ENCODE measurements at places on chromosomes 13 and 19.
A peak's percentile ranks its signal among the peaks of the same experiment; 100 is the strongest.

DNA sequence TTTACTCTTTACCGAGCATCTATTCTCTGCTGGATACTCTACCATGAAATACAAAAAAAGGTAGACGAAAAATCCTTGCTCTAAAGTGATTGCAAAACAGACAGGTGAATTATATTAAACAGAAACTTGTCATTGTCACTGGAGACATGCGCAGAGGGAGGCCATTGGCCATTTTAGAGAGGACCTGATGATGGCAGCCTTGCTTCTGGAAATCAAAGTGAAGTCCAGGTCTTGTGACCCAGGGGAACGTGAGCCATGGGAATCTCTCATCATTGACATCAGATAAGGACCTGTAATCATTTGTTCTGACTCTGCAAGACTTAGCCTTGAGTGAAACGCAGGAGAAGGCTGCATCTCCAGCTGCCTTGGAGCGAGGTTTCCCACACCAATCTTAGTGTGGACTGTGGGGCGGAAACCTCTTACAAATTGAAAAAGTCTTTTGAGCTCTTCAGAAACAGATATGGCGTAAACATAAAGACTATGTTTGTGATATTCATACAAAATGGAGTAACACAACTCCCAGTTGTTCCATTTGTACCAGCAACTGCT, 16.8 kb upstream of the SLC46A3 start:
- no peak for DNase-seq

DNA sequence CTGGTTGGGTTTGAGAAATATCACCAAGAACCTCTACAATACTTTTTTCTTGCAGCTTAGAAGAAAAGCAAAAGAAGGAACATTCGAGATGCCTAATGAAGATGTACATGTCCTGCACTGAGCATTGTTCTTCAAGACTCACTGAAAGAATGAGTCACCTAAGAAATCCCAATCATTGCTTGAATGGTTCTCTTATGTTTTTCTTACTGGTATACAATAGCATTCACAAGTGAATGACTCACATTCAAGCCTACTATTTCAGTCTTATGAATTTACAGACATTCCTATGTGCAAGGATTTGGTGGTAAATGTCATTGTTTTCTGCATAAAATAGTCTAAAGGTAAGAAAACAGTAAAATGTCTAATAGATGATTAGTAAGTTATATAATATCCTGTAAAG, 594.6 kb downstream of the PCDH9 start:
- no peak for DNase-seq

DNA sequence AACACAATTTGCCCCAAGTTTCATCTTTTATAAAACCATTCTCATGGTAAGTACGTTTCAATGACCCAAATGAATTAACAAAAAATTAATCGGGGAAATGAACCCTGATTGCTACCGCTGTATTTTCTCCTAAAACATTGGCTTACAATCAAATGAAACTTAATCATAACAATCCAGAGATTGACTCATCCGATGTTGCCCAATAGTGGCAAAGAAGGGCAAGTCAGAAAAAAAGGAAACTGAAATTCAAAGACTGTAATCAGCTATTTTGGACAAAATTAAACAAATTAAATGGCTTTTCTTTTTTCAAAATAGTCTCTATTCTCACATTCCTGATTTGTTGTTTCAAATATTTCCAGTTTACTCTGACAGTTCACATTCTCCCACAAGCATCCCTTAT, 3.9 kb upstream of the ACOD1 start:
- DNase-seq = peak; percentile 81

DNA sequence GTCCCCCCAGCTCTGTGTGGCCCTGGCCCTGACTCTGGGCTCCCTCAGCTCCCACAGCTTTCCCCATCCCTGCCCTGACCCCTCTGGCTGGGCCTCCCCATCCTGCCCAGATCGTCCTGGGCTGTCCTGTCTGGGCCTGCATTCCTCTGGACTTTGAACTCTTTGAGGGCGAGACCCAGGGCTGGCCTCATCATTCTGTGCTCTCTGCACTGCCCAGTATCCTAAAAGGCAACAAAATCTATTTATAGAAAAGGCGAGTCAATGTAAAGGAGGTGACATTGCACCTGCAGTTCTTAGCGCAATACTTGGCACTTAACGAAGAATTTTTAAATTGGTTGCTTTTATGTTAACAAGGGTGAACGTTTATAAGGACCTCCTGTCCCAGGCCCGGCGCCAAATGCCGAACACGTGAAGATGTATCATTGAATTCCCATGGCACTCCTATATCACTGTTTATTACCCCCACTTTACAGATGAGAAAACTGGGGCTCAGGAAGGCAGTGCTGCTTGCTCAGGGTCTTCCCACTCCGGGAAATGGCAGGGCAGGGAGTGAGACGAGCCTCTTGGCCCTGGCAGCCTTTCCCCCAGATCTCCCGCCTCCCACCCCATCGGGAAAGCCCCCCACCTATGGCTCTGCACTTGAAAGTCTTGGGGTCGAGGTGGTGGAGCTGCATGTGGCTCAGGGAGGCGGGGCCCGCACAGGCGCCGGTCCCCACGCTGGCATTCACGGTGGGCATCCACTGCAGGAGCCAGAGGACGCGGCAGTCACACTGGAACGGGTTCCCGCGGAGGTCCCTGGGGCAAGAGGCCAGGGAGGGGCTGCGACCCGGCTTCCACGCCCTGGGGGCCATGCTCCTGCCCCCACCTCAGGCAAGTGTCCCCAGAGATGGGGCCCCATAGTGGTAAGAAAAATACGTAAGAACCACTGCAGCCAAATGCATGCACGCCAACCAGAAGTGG, 3.8 kb downstream of the LGI4 start:
- no peak for DNase-seq

GRCh38 chr19:30305346-30306060, 66.7 kb upstream of the ZNF536 start:
- no peak for DNase-seq

GRCh38 chr19:49957262-49957915, 3.6 kb downstream of the SIGLEC11 start:
- DNase-seq = no peak

DNA sequence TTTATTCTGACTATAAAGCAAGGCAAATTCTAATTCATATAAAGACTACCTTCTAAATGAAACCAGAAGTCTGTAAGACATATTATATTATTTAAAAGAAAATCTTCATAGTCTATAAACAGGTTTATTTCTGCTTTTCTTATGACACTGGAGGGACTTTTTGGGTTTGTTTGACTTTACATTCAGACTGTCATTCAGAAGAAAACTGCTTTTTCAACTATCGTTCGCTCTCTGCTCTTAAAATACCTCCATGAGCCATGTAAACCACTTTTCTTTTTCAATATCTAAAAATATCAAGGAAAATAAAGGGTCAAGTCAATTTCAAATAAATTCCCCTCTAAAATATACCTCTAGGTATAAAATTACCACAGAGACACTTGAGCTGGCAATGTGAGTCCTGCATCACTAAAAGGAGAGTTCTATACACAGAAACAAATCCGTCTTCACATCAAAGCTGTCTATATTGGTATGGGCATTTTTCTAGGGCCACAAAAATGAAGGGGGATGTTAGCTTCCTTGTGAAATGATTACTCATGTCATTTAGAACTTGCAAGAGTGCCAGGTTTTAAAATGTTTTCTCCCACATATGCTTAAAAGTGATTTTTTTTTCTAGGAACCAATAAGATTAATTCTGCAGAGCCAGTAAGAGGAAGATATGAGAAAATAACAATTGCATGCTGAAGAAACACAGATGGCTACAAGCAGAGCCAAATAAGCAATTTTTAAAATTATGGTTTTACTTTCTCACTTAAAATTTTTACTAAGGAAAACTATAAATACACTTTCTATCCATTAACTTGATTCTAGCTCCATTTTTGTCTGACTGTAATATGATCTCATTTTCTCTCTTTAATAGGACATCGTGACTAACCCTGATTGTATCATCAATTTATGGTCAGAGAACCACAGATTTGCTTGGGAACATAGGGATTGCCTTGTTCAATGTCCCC, 181.8 kb downstream of the TBC1D4 start:
- no peak for DNase-seq

GRCh38 chr13:40429706-40430545, 236.5 kb downstream of the FOXO1 start:
- no peak for DNase-seq

- DNase-seq = no peak
Observed at GRCh38 chr13:41463838-41464602, 6.7 kb downstream of the RGCC start.

GRCh38 chr19:15110418-15110815, 3.2 kb downstream of the SYDE1 start:
- DNase-seq = no peak

DNA sequence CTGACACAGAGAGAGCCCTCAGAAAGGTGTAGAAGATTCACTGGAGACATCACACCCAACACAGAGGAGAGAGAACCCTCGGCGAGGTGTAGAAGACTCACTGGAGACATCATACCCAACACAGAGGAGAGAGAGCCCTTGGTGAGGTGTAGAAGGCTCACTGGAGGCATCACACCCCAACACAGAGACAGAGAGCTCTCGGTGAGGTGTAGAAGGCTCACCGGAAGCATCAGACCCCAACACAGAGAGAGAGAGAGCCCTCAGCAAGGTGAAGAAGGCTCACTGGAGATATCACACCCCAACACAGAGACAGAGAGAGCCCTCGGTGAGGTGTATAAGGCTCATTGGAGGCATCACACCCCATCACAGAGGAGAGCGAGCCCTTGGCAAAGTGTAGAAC, 826.5 kb downstream of the UQCRFS1 start:
- no peak for DNase-seq

DNA sequence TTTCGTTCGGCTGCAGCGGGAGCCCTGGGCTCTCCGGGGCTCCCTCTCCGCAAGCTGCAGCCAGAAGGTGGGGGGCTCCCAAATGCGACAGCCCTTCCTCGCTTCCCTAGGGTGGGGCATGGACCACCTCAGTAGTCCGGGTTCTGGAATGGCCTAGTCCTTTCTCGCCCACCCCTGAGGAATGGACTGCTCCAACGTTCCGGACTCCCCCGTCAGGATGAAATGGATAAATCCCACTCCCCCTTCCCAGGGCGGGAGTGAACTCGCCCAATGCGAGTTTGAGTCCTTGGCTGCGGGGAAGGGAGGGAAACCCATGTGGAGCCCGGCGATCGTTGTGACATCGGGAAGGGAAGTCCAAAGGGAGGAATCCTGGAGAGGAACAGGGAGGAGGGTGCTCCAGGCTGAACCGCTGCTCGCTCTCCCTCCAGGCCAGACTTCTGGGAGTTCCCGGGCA, 5.5 kb downstream of the HRC start:
- DNase-seq = peak; percentile 63

- no peak for DNase-seq
Observed at GRCh38 chr19:55179606-55180484, at the start of gene SYT5. Gene SYT5, minus strand, starts transcription at chr19:55180289. Its CDS starts 1,248 bp downstream, at chr19:55179041.

GRCh38 chr13:71759651-71760511, 107.1 kb downstream of the DACH1 start:
- DNase-seq = no peak
